ENCODE measurements at places on chromosomes 3 and 15. TPM values are rescaled to one million over a fixed set of nuclear protein-coding genes. Genes with fewer than 3 reads are reported as not detected.

SNURF gene
- total RNA-seq: 13.7 TPM

KIF7 gene
- 6.5 TPM for total RNA-seq

RASL12 gene
- total RNA-seq: 0.67 TPM

COL6A5 gene
- not detected for total RNA-seq

SYNPR gene
- not detected for total RNA-seq

ST3GAL6 gene
- 0.15 TPM for total RNA-seq

GPR27 gene
- 0.15 TPM for total RNA-seq

CSPG5 gene
- 3.2 TPM for total RNA-seq

OTOL1 gene
- not detected for total RNA-seq

DNA sequence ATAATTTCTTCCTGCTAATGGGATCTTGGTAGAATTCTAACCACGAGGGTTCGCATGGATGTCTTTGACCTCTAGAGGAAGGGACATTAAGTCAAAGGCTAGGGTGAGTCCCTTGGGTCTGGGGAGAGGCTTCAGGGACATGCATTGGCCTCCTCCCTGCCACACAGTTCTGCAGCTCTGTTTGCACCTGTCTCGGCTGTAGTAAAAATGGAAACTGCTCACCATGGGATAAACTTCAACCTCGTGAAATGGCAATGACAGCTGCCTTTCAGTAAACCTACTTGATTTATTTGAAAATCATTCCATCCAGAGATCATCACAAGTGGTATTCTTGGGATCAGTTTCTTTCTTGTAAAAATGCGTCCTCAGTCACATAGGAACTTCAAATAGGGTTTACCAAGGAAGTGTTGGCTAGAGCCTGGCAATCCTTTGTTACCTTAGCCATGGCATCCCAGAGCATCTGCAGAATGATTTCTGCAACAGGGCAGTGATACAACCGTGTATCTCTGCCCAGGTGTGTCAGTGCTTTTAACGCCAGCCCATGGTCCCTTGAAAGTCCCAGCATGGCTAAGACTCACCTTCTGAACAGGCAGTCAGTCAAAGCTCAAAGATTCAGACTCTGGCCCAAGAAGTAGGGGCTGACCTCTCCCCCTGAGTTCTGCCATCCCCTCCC is 14.0 kb upstream of the LRTM1 start:
- no peak for DNase-seq

DNA sequence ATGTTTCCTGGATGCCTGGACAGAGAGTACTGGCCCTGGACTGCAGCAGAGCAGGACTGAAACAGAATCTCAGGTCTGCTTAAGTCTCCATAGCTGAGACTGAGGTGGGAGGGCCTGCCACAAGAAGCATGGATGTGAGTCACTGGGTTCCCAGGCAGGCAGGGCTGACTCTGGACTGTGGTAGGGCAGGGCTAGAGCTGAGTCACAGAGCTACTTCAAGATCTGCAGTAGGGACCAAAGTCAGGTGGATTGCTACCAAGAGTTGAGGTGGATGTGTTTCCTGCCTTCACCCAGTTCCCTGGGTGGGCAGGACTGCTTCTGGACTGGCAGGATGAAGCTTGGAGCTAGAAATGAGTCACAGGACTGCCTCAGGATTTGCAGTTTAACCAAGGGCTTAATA is 282.9 kb downstream of the AGBL1 start:
- DNase-seq: no peak

- peak; percentile 10 for DNase-seq
Observed at GRCh38 chr3:187368251-187369088, at the start of gene RTP4. Gene RTP4, plus strand, starts transcription at chr3:187368385. Its CDS starts 57 bp downstream, at chr3:187368442.

DNA sequence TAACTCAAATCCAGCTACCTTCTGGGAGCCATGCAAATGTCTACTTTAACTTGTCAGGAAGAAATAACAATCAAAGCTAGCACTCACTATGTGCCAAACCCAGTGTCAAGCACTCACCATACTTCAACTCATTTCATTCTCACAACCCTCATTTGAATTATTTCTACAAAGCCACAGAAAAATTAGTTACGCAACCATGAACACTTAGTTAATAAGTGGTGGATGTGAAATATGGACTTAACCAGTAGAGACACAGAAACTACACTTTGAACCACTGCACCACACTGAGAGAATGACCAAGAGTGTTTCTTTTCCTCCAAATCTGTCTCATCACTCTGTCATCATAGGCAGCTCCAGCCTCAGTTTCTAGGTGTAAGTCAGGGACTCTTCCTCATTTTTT is 91.0 kb upstream of the MBNL1 start:
- no peak for DNase-seq

DNA sequence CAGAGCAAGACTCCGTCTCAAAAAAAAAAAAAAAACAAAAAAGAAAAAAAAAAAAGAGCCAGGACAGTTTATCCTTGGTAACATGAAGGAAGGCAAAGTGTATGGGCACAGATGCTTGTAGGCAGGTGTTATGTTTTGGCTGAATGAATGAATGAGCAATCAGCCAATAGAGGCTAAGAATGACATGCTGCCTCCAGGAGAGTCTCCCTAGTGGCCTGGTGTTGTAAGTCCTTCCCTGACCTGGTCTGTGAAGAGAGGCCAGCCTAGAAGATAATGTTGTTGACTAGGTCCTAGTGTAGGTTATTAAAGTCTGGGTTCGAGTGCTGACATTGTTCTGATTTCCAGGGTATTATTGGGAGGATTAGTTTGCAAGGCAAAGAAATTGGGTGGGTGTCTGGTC is 24.9 kb downstream of the GYG1 start:
- no peak for DNase-seq

DNA sequence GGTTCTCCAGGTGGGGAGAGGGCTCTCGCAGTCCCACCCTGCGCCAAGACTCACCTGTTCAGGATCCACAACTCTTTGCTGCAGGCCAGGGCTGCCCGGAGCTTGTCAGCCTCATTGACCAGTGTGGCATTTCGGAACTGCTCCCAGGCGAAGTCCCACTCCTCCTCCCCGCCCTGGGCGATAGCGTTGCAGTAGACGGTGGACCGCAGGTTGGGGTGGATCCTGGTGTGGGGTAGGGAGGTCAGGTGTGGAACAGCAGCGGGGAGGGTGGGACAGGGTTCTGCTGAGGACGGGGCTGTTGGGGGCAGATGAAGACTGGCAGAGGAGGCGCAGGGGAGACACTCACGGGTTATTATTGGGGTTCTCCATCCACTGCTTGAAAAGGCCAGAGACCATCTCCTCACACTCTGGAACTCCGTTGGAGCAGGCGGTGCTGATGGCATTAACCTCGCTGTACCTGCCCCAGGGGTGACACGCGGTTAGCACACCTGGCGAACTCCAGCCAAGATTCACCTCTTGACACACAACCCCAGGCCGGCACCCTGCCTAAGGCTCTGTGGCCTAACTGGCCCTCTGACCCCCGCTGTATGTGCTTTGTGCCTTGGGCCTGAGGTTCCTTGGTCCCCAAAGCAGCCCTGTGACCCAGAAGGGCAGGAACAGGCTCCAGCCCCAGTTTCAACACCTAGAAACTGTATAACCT is 16.1 kb downstream of the MESP2 start:
- DNase-seq: no peak

GRCh38 chr15:90654233-90655136 is 62.7 kb upstream of the BLM start:
- DNase-seq: no peak

DNA sequence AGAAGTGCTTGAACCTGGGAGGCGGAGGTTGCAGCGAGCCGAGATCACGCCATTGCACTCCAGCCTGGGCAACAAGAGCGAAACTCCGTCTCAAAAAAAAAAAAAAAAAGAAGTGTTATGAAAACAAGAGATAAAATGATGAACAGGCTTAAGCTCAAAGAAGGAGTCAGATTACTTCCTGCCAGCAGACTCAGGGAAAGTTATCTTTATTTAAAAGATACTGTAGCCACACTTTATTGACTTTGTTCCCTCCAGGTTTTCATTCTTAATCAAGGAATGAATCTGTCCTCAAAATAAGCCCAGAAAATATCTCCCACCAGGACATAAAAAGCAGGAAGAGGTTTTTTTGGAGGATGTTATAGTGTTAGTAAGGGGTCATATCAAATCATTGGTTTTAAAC is 176.5 kb upstream of the KCNMB2 start:
- DNase-seq: no peak

GRCh38 chr3:168984872-168985271 is 678.6 kb downstream of the MECOM start:
- DNase-seq: no peak

GRCh38 chr15:71153823-71154524 is 38.7 kb downstream of the THSD4 start:
- DNase-seq: no peak

DNA sequence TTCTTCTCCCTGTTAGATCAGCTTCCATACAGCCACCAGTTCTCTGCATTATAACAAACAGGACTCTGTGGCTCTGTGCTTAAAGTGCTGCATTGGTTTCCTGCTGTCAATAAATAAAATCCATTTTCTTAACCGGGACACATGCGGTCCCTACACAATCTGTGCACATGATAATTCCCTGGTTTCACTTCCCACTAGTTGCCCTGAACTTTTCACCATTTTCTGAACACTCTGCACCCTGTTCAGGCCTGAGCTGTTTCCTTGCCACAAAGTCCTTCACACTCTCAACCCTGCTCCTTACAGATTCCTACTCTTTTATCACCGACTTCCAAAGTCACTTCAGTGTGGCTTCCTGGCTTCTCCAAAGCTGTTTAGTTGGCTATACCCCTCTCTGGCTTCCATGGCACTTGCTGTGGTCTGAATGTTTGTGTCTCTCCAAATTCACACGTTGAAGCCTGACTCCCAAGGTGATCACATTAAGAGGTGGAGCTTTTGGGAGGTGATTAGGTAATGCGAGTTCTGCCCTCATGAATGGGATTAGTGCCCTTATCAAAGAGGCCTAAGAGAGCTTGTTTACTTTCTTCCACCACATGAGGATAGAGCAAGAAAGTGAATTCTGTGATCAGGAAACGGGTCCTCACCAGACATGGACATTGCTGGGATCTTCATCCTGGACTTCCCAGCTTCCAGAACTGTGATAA is 233.4 kb downstream of the CHST2 start:
- no peak for DNase-seq

- no peak for DNase-seq
Observed at GRCh38 chr3:148240351-148240750, 457.4 kb upstream of the AGTR1 start.

DNA sequence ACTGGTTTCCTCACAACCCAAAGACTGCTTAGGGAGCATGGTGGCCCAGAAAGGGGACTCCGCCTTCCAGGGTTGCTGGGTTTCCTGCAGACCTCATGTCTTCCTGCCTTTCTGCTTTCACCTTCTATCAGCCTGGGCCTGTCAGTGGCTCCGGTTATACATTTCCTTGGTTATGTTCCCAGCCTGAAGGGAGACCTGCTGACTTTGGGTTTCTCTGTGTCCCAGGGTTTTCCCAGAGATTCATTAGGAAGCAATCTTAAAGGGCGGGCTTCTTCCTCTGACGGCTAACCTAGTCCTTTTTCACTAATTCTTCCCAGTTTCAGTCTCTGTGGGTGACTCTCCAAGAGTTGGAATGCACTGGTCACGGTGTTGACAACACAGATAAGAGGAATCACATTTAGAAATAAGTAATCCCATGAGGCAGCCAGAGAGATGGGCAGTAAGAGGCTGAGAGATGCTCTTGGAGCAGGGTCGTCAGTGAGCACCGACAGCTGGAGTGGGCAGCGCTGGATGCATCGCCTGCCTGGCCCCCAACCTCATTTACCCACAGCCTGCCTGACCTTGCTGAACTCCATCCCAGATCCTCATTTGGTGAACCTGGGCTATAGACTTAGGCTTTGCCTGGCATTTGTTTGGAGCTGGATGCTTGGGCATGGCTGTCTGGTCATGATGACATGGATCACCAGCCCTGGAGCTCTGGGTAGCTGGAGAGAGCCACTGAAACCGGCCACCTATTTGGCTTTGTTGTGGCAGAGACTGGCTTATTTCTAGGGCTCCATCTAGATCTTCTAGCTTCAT is 10.0 kb upstream of the EHD4 start:
- DNase-seq: no peak

DNA sequence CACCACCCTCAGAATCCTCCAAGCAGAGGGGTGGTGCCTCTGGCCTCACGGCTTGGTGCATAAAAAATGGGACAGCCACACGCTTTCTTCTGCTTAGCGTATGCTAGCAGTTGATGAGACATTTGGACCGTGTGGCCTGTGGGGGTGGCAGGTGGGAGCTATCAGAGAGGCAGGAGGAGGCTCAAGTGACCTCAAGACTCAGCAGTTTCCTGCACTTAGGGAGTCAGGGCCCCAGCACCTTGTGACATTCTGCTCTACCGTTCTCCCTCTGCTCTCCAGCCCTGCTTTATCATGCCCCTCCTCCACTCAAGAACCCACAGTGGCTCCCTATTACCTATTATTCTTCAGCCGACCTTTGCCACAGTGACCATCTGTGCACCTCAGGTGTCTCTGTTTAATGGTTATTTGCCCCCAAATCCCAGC is 41.0 kb upstream of the CGNL1 start:
- no peak for DNase-seq

DNA sequence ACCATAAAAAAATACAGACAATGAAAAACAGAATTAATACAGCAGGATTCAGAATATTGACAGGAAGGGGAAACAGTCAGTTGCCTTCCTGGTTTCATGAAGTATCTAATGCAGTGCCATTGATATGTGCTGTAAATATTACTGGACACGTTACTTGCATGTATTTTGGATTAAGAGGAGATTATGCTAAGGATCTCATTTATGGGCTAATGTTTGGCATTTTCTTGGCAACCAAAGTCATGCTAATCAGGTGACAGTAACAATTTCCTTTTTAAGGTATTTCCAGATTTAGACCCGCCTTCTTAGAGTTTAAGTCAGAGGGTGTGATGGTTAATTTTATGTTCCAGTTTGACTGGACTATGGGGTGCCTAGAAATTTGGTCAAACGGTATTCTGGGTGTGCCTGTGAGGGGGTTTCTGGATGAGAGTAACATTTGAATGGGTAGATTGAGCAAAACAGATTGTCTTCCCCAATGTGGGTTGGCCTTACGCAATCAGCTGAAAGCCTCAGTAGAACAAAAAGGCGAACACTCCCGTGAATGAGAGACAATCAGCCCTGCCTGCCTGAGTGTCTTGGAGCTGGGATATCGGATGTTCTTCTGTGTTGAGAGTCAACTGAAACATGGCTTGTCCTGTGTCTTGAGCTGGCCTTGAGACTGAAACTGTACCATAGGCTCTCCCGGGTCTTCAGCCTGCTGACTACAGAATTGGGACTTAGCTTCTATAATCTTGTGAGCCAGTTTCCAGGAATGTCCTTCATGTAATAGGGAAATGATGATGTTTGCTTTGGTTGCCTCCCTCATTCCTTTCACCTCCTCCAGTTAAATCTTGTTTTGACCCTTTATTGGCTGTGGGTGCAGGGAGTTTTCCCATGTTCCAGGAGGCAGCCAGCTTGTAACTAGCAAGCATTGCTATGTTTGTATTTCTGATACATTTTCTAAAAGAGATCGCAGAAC is 10.5 kb downstream of the SQOR start:
- no peak for DNase-seq

GRCh38 chr3:139267300-139268246 is 76.2 kb upstream of the MRPS22 start:
- DNase-seq: no peak

GRCh38 chr3:118298133-118298532 is 736.5 kb downstream of the IGSF11 start:
- DNase-seq: no peak

GRCh38 chr15:88619796-88620195 is 1.3 kb upstream of the AEN start:
- no peak for DNase-seq

GRCh38 chr15:60757831-60758570 is 279.1 kb upstream of the ICE2 start:
- DNase-seq: no peak

- DNase-seq: no peak
Observed at GRCh38 chr3:81419228-81419627, 342.2 kb downstream of the GBE1 start.

Measured in Panc1 (cell line).